NCI-H2081 treated with DMSO at 0.1 percent for 48 hours (cell line): ENCODE measurements at places on chromosomes 6 and 20.

- no peak for DNase-seq
Observed at GRCh38 chr6:44117397-44118128, 9.7 kb downstream of the MRPL14 start.

DNA sequence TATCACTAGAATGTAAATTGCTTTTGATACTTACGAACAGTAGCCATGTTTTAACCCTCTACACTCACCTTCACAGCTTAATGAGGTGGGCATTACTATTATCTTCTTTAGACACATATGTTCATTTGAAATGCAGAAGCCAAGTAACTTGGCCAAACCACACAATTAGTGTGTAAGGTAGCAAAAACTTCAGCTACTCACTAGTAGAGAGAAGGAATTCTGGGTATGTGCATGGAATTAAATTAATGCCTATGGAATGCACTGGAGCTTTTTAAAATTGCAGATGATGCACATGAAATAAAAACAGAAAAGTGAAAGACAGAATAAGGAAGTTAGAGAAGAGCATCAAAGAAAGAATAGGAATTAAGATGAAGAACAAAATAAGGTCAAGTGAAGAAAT is 494.0 kb downstream of the ADGRB3 start:
- DNase-seq, result no peak

DNA sequence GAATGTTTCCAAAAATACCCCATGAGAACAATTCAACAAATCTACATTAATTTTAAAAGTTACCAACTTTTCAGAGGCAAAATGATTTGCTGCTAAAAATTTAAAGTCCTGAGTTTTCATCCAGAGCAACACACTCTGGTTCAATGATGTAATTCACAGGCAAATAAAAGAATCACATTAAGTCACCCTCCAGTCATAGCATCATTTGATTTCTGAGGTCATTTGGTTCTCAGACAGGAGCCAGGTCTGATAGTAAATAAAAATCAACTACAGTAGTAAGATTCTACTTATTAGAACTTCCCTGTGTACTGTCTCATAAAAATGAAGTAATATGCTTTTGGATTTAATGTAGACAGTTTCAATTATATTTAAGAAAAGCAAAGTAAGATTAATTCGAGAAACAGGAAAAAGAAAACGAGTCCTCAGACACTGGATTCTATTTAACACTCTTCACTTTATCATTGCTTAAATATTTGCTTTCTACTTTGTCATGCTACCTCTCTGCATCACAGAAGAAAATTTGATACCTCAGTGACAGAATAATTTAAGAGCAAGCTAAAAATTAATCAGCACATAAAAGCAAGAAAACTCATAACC is 25.8 kb downstream of the MAP7 start:
- DNase-seq, result no peak

GRCh38 chr6:70894001-70894400 is 62.9 kb downstream of the B3GAT2 start:
- DNase-seq, result no peak

DNA sequence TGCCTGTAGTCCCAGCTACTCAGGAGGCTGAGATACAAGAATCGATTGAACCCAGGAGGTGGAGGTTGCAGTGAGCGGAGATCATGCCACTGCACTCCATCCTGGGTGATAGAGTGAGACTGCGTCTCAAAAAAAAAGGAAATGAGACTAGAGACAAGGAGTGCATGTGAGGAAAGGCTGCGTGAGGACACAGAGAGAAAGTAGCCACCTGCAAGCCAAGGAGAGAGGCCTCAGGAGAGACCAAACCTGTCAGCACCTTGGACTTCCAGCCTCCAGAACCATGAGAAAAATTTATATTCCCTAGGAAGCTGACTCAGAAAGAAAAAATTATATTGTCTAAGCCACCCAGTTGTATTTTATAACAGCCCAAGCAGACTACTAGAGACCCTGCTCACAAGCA is 7.4 kb upstream of the BEND3 start:
- no peak for DNase-seq

GRCh38 chr6:84362193-84362821 is 134.9 kb upstream of the CEP162 start:
- no peak for DNase-seq

DNA sequence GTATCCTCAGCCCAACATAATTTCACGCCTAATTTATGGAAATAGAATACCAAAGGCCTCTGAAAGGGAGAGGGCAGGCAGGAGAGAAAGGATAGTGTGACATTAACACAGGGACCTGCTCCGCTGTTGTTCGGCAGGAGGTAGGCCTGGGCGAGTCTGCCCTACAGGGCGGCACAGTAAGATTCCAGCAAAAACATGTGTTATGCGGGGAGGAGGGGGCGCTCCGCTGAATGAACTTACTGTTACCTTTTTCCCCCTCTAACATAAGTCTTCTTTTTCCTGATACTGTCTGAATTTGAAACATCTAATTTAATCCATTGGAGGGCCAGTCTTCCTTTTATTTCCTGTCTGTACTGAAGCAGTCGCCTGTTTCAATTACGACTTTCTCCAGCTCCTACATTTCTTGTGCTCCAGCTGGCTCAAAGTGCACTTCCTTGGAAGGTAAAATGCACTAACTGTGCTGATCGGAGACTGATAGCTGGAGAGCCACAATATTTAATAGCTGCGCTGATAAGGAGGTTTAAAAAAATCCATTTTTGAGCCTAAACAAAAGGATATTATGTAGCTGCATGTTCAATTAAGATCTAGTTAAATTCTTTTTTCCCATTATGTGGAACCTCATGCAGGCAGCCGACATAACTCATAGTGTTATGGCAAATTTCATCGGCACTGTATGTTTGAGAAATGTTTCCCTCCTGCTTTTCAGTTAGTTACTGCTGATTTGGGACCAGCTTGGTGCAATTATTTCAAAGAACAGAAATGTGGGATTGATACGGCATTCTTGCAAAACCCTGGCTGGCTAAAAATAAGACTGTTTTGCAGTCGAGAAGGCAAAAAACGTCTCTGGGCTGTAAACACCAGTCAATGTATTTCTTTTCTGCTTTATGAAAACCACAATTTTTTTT is 193.0 kb downstream of the FOXC1 start:
- DNase-seq, result no peak

GRCh38 chr6:161836643-161837448 is 563.0 kb upstream of the AGPAT4 start:
- no peak for DNase-seq

GRCh38 chr6:30837870-30838269 is 46.4 kb upstream of the DDR1 start:
- DNase-seq, result no peak

GRCh38 chr6:4212588-4212987 is 77.2 kb upstream of the ECI2 start:
- DNase-seq, result no peak

GRCh38 chr6:53029761-53030160 is 34.7 kb upstream of the GSTA4 start:
- DNase-seq, result no peak

- no peak for DNase-seq
Observed at GRCh38 chr20:63641146-63641791, 12.0 kb downstream of the STMN3 start.

DNA sequence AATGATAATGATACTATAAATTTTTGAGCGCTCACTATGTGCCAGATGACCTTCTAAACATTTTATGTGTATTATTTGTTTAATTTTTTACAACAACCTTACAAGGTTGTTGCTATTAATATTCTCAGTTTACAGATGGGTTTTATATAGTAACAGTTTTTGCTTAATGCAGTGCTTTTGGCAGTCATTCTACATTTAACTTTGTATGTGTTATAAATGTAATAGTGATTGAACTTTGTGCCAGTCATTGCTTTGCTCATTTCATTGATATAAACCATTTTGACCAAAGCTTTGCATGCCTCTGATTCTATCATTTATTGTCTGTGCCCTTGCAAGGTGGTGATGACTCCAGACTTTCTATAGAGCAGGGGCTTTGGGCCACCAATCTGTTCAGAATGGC is 206.3 kb upstream of the LAMP5 start:
- DNase-seq, result no peak

DNA sequence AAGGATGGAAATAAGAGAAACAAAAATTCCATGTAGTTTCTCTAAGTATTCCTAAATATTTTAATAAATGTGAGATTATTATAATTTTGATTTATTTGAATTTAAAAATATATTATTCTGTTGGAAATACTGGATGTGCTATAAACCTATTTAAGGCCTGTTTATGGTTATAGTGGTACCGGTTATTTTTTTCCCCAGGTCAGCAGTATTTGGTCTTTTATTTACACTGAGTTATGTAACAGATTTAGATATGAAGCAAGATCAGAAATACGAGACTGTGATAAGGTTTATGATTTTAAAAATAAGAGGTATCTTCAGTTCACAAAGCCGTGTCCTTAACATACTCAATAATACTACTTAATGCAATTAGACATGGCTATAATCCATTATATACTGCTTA is 634.3 kb upstream of the POU3F2 start:
- no peak for DNase-seq

- no peak for DNase-seq
Observed at GRCh38 chr6:44485601-44486401, 98.3 kb downstream of the CDC5L start.

GRCh38 chr6:33276864-33277662 is at the start of gene B3GALT4:
Gene B3GALT4 (plus strand): TSS chr6:33277123. CDS start chr6:33277420, 297 bp downstream.
- no peak for DNase-seq
